ENCODE measurements at places on chromosomes 2 and 18. TPM values are rescaled to one million over a fixed set of nuclear protein-coding genes. Genes with fewer than 3 reads are reported as not detected.

Gene NRP2
- total RNA-seq, result 2.2 TPM

Gene C2orf80
- total RNA-seq, result not detected

Gene DNAJC27
- total RNA-seq, result 4.7 TPM

Gene FSIP2
- total RNA-seq, result 0.30 TPM

Gene FLACC1
- 2.1 TPM for total RNA-seq

Gene SNED1
- total RNA-seq, result 4.8 TPM

Gene TM4SF20
- not detected for total RNA-seq

Gene ALLC
- not detected for total RNA-seq

Gene HNMT
- total RNA-seq, result not detected

Gene ALPP
- 0.19 TPM for total RNA-seq

Gene FMNL2
- 2.7 TPM for total RNA-seq

Gene FIGN
- not detected for total RNA-seq

Gene PTPN18
- 69.7 TPM for total RNA-seq

Gene GKN2
- not detected for total RNA-seq

Gene EGR4
- total RNA-seq, result 0.29 TPM

Gene FKBP7
- total RNA-seq, result 2.6 TPM

Gene CYTIP
- total RNA-seq, result 591 TPM

Gene AKAIN1
- not detected for total RNA-seq

Gene CAPN14
- 0.67 TPM for total RNA-seq

All from activated T-helper 17 cell treated with anti-CD3 and anti-CD28 coated beads, Interleukin-2, amount 50 U/mL, for 72 hours (primary cell).